ENCODE measurements at places on chromosomes 16 and 17.

- DNase-seq, result no peak
- H3K36me3 ChIP-seq, result no peaks in the 10 kb centered on the region
- no peaks in the 10 kb centered on the region for H3K4me1 ChIP-seq
- H3K27me3 ChIP-seq, result no peaks in the 10 kb centered on the region
- H3K27ac ChIP-seq, result no peak overlapping the region
These were observed 37.5 kb downstream of the LGALS9 start for GRCh38 chr17:27668488-27668823.

GRCh38 chr16:12341423-12341822 is 364.9 kb downstream of the SNX29 start:
- H3K27me3 ChIP-seq, result no peaks in the 10 kb centered on the region
- H3K4me1 ChIP-seq, result no peaks in the 10 kb centered on the region
- H3K36me3 ChIP-seq, result no peaks in the 10 kb centered on the region
- DNase-seq, result no peak
- no peak overlapping the region for H3K4me3 ChIP-seq

DNA sequence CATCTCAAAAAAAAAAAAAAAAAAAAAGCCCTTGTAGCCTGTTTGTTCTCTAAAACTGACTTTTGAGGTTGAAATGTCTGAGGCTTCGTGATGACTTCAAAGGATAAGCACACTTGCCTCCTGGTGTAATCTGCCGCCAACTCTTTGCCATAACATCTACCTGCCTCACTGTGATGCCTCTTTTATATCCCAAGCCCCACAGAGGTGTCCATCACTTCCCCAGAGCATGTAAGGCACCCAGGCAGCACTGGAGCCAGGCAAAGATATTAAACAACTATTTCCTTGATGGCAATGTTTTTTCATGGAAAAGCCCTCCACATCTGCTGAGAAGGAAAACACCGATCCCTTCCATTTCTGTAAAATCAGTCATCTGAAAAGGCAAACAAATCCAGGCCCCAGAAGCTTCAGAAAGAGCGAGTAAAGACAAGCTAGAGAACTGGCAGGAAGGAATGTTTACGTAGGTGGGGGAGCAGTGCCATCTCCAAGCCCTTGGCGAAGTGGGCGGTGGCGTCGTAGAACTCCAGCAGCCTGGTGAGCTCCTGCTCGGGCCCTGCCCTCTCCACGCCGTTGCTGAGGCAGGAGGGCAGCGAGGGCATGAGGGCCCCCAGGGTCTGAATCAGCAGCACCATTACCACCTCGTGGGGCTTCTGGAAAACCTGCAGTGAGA is 28.6 kb downstream of the COG7 start:
- no peaks in the 10 kb centered on the region for H3K27me3 ChIP-seq
- DNase-seq, result no peak
- peaks cover 30% of the 10 kb centered on the region for H3K36me3 ChIP-seq
- no peak overlapping the region for H3K4me3 ChIP-seq
- H3K27ac ChIP-seq, result no peak overlapping the region
- H3K4me1 ChIP-seq, result no peaks in the 10 kb centered on the region

DNA sequence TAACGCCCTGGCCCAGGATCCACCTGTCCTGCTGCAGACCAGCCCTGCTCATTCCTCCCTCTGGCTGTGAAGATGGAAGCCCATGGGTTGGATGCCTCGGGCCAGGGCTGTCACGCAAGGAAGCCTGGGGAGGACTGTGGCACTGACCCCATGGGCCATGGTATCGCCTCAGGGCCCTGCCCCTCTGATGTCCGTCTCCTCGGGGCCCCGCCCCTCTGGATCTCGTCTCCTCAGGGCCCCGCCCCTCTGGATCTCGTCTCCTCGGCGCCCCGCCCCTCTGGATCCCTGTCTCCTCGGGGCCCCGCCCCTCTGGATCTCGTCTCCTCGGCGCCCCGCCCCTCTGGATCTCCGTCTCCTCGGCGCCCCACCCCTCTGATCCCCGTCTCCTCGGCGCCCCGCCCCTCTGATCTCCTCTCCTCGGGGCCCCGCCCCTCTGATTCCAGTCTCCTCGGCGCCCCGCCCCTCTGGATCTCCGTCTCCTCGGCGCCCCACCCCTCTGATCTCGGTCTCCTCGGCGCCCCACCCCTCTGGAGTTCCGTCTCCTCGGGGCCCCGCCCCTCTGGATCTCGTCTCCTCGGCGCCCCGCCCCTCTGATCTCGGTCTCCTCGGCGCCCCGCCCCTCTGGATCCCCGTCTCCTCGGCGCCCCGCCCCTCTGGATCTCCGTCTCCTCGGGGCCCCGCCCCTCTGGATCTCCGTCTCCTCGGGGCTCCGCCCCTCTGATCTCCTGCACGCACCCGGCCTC is 24.0 kb downstream of the METRNL start:
- H3K27me3 ChIP-seq, result peaks cover 26% of the 10 kb centered on the region
- H3K36me3 ChIP-seq, result no peaks in the 10 kb centered on the region
- peaks cover 18% of the 10 kb centered on the region for H3K4me1 ChIP-seq

DNA sequence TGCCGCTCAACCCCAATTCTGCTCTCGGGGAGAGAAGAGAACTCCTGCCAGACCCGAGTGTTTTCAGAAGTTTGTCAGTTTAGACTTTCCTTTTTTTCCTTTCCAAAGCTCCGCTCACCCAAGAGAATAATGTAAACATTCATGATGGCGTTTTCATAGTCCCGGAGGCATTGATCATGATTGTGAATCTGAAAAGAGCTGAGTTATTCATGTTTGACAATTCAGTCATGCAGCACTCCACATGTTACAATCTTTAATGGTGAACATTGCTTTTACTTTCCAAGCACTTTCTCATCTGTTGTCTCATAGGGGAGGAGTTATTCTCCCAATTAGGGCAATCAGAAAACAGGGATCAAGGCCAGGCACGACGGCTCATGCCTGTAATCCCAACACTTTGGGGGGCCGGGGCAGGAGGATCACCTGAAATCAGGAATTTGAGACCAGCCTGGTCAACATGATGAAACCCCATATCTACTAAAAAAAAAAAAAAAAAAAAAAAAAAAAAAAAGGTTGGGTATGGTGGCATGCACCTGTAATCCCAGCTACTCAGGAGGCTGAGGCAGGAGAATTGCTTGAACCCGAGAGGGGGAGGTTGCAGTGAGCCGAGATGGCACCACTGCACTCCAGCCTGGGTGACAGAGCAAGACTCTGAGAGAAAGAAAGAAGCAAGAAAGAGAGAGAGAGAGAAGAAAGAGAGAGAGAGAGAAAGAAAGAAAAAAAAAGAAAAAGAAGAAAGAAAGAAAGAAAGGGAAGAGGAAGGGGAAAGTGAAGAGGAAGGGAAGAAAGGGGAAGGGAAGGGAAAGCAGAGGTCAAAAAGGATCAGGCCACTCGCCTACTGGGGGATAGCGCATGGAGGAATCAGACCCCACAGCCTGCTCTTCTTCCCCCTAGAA is 70.0 kb upstream of the TNRC6C start:
- peak overlapping the region; percentile 89 for H3K27ac ChIP-seq
- DNase-seq, result no peak
- peaks cover 56% of the 10 kb centered on the region for H3K4me1 ChIP-seq
- no peaks in the 10 kb centered on the region for H3K36me3 ChIP-seq

- H3K27me3 ChIP-seq, result no peaks in the 10 kb centered on the region
- no peaks in the 10 kb centered on the region for H3K36me3 ChIP-seq
- H3K4me1 ChIP-seq, result peaks cover 9% of the 10 kb centered on the region
These were observed 10.3 kb downstream of the MYCBPAP start for GRCh38 chr17:50518384-50519023.
